A549 (cell line): ENCODE measurements at places on chromosomes 3 and 15.

- no peak for DNase-seq
These were observed 172.2 kb upstream of the POU1F1 start for GRCh38 chr3:87448558-87448957.

GRCh38 chr3:151226088-151226563 is 23.1 kb upstream of the GPR171 start:
- no peak for DNase-seq

DNA sequence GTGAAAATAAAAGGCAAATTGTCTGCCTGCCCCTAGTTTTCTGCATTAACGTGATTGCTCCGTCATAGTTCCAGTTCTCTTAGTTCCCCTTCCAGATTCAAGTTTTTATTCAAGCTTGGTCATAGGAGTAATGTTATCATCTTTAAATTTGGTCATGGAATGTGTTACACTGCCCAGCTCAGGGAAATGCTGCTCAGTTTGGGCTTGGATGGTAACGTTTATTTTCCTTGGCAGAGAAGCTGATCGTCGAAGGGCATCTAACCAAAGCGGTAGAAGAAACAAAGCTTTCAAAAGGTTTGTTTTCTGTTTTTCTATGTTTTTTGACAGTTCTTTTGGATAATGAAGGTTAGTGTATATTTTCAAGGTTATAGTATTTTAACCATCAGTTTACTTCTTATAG is 118.4 kb upstream of the FLNB start:
- DNase-seq: no peak

DNA sequence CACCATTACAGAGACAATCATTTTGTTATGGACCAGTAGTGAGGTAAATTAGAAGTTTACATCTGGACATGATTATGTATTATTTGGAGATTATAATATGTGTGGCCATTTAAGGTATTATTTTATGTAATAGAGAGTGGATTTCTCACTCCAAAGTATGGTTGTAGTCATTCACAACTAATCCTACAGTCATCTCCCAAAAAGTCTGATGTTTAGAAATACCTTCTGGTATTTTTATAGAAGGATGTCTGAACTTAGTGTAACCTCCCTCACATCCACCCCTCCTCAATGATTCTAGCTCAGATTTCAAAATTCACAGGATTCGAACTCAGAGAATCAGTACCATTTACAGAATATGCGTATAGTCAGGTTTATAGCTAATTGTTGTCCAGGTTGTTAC is 346.6 kb upstream of the MEIS2 start:
- no peak for DNase-seq

- DNase-seq: no peak
These were observed 42.5 kb downstream of the CDAN1 start for GRCh38 chr15:42694398-42694797.
